ENCODE measurements at places on chromosomes 6 and 20.

DNA sequence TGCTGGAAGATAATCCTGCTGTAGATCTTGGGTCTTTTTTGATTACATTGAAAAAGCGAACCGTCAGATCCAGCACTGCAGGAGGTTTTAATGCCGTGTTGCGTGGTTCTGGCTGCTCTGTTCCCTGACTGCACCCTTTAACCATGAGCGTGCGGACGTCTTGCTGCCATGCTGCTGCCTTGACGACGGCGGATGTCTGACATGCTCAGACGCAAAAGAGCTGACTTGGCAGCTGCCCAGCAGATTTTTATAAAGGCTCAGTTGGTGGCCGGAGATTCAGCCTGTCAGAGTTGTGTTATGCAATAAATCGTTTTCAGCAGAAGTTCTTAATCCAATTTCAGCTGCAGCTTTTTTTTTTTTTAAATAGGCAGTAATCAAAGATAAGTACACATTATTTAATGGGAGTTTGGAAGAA is 119.4 kb downstream of the JARID2 start:
- DNase-seq: no peak

GRCh38 chr6:143060354-143060805 is 309 bp upstream of the AIG1 start:
- DNase-seq: peak; percentile 85

- DNase-seq: no peak
Measured at GRCh38 chr6:157343732-157344131, 20.4 kb upstream of the TMEM242 start.

DNA sequence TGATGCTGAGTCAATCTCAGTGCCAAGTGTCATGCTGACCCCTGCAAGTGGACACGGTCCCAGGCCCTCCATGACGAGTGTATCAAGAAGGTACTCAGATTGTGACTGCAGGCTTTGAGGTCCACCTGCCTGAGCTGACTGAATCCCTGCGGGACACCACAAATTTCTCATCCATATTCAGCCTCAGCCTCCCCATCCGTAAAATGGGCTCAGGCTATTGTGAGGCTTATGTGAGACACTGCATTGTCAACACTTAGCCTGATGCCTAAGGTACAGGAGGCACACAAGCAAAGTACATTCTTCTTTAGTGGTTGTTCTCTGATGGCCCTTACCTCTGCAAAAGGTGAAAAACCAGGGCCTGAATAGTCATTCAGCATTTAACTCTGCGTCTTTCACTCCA is 70.4 kb upstream of the NFATC2 start:
- DNase-seq: no peak

DNA sequence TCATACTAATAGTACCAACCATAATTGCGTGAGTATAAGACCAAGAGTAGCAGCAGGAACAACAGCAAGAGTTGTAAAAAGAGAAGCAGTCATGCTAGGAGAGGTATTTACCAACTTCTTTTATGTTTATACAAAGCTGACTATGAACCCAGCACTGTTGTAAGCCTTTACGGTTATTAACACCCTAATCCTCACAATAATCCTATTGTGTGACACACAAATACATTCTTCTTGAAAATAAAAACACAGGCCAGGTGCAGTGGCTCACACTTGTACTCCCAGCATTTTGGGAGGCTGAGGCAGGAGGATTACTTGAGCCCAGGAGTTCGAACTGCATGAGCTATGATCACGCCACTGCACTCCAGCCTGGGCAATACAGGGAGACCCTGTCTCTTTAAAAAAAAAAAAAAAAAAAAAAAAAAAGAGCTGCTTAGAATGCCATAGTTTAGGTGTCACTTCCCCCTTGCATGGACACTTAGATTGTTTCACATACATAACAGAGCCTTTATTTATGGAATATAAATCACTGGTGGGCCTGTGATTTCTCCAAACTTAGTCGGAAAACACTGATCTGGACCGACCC is 20.2 kb downstream of the HCK start:
- DNase-seq: no peak

- DNase-seq: peak; percentile 48
Measured at GRCh38 chr20:10970109-10970508, 296.3 kb upstream of the JAG1 start.

DNA sequence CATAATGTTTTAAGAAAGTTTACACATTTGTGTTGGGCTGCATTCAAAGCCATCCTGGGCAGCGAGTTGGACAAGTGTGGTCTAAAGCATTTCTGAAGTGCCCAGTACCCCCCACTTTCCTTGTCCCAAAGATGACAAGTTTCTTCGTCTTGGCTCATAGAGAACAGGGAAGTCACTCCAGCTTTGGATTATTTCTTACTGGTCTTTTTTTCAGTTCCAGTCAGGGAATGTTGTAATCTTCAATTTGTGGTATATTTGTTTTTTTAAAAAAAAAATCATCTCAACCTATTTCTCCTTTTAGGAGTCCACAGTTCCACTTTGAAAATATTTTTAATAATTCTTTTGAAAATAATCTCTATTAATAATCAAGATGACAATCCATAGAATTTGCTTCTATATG is 34.0 kb downstream of the SLX4IP start:
- no peak for DNase-seq

DNA sequence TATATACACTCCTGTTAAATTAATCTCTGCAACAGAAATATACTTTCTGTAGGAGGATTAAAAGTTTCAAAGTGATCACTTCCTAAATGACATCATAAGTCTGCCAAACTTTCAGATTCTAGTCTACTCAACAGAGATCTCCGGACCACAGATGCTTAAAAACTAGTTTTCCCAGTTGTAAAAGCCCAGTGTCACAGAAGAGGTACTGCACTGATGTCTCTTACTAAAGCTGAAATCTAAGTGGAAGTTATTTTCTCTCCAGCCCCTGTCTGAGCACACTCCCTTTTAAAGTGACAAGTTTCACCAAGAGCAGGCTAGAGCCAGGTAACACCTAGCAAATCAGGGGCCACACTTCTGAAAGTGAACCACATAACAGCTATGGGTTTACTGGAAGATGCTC is 71.6 kb upstream of the DST start:
- no peak for DNase-seq

GRCh38 chr6:170260686-170261085 is 30.2 kb downstream of the DLL1 start:
- DNase-seq: no peak

- no peak for DNase-seq
Measured at GRCh38 chr6:142824426-142824825, 120.5 kb downstream of the HIVEP2 start.

DNA sequence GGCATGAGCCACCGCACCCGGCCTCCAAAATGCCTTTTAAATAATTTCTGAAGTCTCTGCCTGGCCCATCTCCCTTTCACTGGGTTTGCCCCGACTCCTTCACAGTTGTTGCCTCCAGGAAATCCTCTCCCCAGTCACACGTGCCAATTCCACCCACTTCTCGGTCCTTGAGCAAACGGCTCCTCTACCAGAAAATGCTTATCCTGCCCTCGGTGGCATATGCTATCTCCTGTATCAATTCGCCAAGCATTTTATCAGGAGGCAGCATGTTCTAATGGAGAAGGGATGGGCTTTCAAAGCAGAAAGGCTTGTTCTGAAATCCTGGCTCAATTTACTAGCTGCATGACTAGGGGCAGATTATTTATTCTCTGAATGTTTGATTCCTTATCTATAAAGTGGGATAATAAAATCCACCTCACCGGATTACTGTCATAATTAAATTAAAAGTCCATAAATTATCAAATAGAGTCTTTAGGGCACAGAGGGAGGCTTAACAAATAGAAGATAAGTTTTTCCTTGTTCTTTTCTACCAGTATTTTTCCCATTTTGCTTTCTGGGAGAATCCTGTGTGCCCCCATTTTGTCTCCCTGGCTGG is 66.3 kb downstream of the PPP1R3G start:
- DNase-seq: no peak

GRCh38 chr6:113505084-113505699 is 352.0 kb upstream of the MARCKS start:
- no peak for DNase-seq

- no peak for DNase-seq
Measured at GRCh38 chr20:58783511-58784011, 67.1 kb downstream of the GNAS-AS1 start.

GRCh38 chr6:67031451-67031850 is 1324.4 kb upstream of the EYS start:
- no peak for DNase-seq

GRCh38 chr6:166830185-166830890 is 126.0 kb downstream of the RNASET2 start:
- no peak for DNase-seq

GRCh38 chr6:45773906-45774305 is 241.8 kb downstream of the CLIC5 start:
- DNase-seq: no peak

DNA sequence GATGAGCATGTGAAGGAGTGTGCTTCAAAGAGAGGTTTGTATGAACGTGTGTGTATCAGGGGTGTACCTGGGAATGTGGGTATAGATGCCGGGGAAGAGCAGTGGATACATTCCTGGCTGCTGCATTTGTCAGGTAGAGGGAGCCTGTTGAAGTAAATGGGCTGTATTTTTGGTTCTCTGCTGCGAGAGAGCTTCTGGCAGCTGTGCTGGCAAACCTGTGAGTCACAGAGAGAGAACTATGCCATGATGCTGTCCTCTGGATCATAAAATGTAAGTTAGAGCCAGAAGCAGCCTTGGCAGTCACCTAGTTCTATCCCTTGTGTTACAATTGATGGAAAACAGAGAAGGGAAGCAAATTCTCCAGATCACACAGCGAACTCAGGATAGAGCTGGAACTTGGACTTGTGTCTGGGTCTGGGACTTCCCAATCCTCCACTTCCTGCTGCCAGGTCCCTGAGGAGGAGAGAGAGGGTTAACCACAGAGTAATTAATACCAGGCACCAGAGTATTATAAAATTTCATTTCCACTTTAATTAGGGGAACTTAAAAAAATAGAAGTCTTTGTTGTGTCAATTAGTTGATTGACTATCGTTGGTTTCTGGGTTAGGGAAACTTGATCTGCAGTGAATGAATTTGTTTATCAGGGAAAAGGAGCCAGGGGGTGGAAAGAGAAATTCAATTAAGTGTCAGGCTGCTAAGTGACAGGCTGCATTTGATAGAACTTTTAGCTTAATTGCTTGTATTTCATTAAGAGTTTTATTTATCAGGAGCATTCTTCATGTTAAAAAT is 41.1 kb upstream of the GTSF1L start:
- no peak for DNase-seq

GRCh38 chr6:15148356-15148946 is 97.4 kb upstream of the JARID2 start:
- no peak for DNase-seq
